ENCODE measurements at places on chromosomes 2 and 18. TPM values are rescaled to one million over a fixed set of nuclear protein-coding genes. Genes with fewer than 3 reads are reported as not detected.

NUP35 gene
- polyA plus RNA-seq: 15.7 TPM

GRCh38 chr2:25035537-25036220 is 6.2 kb upstream of the EFR3B start:
- no peak for DNase-seq

GRCh38 chr18:25350489-25351251 is 1.3 kb downstream of the ZNF521 start:
- DNase-seq: peak; percentile 87

- no peak for DNase-seq
Observed at GRCh38 chr18:21262979-21263378, 20.9 kb downstream of the GREB1L start.

- no peak for DNase-seq
Observed at GRCh38 chr18:51490417-51490816, 292.9 kb upstream of the MEX3C start.

- no peak for DNase-seq
Observed at GRCh38 chr2:86593266-86593665, 30.0 kb upstream of the CHMP3 start.

- no peak for DNase-seq
Observed at GRCh38 chr2:103232865-103233264, 471.0 kb downstream of the TMEM182 start.

RIT2 gene
- not detected for polyA plus RNA-seq

XDH gene
- not detected for polyA plus RNA-seq

SAG gene
- polyA plus RNA-seq: 0.18 TPM

CPO gene
- polyA plus RNA-seq: 0.35 TPM

UGT1A10 gene
- not detected for polyA plus RNA-seq

APCDD1 gene
- polyA plus RNA-seq: 33.4 TPM

DNA sequence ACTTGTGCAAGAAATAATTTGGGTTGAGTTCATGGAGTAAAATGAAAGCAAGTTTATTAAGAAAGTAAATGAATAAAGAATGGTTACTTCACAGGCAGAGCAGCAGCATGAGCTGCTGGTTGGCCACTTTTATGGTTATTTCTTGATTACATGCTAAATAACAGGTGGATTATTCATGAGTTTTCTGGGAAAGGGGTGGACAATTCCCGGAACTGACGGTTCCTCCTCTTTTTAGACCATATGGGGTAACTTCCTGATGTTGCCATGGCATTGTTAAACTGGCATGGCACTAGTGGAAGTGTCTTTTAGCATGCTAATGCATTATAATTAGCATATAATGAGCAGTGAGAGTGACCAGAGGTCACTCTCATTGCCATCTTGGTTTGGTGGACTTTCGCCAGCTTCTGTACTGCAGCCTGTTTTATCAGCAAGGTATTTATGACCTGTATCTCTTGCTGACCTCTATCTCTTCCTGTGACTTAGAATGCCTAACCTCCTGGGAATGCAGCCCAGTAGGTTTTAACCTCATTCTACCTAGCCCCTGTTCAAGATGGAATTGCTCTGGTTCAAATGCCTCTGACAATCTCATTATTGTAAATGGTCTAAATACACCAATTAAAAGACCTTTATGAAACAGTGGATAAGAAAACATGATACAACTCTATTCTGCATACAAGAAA is 114.1 kb upstream of the FIGN start:
- DNase-seq: no peak

GRCh38 chr2:181268174-181268867 is 188.9 kb upstream of the ITGA4 start:
- no peak for DNase-seq

DNA sequence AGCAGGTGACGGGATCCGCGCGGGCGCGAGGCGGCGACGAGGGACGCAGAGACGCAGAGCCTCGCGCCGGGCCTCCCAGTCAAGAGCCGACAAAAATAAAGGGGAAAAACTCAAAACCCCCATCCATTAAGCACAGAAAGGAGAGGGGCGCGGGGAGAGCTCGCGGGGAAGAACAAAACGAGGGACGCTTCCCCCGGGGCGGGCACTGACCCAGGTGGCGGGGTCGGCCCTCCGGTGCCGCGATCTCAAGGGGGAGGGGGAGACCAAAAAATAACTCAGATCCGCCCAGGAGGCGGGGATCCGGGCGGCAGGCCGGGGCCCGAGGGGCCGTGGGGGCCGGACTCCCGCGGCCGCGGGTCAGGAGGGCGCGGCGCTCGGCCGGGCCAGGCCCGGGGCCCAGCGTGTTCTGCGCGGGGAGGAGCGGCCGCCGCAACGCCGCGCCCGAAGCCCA is 597 bp downstream of the RNF103 start:
- DNase-seq: peak; percentile 59

DNA sequence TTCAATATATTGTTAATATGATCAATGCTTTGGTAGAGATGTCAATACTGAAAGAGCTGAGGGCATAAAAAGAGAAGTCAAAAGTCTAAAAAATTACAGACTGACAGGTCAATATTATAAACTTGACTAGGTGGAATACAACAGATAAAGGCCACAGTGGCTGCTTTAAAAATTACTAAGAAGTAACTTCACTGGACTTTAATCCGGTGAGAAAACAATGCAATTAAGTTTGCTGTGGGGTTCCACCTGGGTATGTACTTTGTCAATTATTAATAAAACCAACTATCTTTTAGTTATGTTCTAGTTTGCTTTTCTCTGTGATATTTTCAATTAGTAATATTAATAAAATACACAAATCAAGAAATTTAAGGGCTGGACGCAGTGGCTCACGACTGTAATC is 44.7 kb downstream of the RAPH1 start:
- DNase-seq: no peak

GRCh38 chr2:159126432-159127022 is 158.1 kb downstream of the TANC1 start:
- DNase-seq: no peak

MAPRE2 gene
- 33.9 TPM for polyA plus RNA-seq

GRCh38 chr2:205878999-205879762 is 196.9 kb downstream of the NRP2 start:
- DNase-seq: no peak

- no peak for DNase-seq
Observed at GRCh38 chr2:71933467-71934319, 214.0 kb downstream of the CYP26B1 start.

DNA sequence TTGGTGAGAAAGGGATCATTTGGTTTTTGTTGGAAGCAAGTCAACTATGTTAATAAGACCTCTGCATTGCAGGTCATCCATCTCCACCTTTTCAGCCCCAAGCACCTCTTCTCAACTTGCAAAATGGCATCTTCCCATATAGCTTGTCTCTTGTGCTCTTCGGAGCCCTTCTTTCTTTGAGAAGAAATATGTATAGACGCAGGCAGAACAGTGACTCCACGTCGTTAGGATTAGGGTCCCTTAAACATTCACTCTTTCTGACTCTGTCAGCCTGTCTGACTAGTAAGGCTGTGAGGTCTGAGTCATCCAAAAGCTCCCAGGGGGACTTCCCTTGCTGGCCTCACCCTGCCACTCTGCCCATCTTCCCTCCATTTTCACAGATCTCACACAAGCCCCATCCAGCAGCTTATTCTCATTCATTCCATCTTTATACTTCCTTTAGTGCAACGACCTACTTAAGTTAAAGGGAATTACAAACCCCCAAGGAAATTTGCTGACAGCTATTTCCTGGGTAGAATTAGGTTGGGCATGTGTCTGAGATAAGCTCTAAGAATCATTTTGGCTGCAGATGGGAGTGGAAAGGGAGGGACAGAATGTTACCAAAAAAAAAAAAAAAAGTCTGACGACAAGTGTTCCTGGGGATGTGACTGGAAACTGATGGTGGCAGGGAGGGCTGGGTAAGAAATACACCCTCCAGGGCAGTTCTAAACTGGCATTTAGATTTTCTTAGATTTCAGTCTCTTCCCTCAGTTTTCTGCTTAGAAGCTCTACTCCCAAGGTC is 37.7 kb upstream of the MEX3C start:
- no peak for DNase-seq

DNA sequence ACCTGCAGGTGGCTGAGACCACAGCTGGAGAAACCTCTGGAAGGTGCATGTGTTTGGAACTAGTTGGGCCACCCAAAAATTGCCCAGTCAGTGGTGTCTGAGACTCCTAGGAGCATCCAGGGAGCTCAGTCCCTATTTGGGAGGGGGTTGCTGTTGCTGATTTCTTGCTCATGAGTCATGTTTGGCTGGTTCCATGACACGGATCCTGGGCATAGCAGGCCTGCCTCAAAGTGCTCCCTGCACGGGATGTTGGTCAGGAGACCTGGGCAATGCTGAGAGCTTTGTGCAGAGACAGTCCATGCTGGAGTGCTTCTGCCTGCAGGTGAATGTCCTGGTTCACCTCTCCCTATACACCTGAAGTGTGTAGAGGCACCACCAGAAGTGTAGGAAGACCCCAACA is 194.2 kb downstream of the GLI2 start:
- DNase-seq: no peak

CIB4 gene
- polyA plus RNA-seq: not detected

GRCh38 chr18:76963936-76964335 is 141.6 kb downstream of the ZNF236 start:
- DNase-seq: no peak

- no peak for DNase-seq
Observed at GRCh38 chr2:11377928-11378545, 33.6 kb upstream of the ROCK2 start.

DNA sequence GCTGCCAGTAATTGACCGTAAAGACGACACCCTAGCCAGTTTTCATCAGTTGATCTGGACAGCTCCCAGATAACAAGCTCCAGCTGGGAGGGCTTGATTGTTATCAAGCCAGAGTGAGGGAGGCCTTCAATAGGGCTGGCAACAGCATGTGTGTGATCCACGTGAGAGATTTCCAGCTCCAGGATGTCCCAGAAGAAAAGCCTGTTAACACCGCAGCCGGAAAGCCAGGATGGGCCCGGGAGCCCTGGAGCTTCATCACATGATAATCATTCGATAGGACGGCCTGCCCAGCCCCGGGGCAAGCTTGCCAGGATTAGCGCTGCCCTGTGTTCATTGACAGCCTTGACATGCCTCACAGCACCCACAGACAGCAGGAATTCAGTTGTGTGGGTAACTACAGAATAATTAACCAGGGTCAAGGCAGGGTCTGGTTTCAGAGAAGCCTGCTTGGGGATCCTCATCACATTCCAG is 182.5 kb downstream of the C1D start:
- DNase-seq: no peak

DNA sequence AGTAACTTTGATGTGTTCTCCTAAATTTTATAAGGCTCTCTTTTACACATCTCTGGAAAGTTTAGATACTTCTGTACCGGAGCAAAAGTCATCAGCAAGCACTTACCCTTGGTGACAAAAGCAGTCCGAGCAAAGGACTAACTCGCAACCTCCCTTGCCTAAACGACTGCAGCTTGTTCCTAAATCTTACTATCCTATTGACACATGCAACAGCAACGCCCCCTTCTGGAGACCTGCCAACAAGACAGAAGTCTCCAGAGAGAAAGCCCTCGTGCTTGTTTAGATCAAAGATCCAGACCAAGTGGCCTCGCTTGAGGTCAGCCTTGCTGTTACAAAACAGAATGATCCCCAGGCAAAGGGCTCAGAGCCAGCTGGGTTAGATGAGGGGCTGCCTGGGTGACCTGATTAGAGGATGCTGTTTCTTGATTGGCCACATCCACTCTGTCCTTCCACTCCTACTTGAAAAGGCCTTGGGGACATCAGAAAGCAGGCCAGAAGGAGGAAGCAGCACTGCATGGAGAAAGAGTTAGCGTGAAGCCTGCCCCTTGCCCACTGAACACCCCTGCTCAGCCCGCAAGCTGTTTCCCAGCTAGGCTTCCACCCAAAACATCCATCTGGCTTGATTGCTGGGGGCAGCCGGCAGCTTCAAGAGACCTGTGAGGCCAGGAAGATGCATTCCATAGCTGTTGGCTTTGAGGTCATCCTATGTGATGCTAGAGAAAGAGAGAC is 94.3 kb downstream of the HNRNPLL start:
- DNase-seq: peak; percentile 84

MC2R gene
- polyA plus RNA-seq: 0.09 TPM

ERBB4 gene
- 8.3 TPM for polyA plus RNA-seq

RGPD3 gene
- polyA plus RNA-seq: 0.26 TPM

- DNase-seq: no peak
Observed at GRCh38 chr2:5569256-5569655, 122.9 kb upstream of the SOX11 start.

DNA sequence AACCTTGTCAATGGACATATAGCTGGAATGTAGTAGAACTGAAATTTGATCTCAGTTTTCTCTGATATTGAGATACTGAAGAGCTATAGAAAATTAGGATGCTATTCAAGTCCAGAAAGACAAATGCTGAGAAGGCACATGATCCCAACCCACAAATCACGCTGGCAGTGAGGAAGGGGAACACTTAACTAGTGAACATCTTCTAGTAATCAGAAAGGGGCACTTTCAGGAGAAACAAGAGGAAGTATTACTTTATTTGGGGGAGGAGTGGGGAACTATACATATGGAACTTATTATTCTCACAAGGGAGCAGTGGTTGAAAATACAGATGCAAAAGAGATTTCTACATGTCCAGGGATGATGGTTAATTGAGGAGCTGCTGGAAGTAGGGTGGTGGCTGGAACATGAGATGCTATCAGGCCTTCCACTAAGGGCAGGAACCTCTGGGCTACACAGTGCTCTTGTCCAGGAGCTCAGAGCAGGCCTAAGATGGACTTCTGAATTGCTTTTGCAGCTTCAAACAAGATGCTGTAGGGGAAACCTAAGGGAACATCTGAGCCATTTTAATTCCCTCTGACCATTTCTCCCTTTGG is 79.3 kb downstream of the TGFA start:
- no peak for DNase-seq

DNA sequence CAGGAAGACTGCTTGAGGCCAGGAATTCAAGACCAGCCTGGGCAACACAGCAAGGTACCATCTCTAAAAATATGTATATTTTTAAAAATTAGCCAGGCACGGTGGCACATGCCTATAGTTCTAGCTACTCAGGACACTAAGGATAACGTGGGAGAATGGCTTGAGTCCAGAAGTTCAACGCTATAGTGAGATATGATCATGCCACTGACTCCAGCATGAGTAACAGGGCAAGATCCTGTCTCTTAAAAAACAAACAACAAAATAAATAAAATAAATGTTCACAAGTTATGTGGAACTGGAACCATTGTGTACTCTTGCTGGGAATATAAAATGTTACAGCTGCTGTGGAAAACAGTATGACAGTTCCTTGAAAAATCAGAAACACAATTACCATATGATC is 47.2 kb downstream of the USP34 start:
- DNase-seq: no peak

GRCh38 chr2:32436150-32436549 is 79.3 kb downstream of the BIRC6 start:
- no peak for DNase-seq

Measured in muscle of back (tissue), 13 donors.